ENCODE measurements at places on chromosomes 2 and 18.

DNA sequence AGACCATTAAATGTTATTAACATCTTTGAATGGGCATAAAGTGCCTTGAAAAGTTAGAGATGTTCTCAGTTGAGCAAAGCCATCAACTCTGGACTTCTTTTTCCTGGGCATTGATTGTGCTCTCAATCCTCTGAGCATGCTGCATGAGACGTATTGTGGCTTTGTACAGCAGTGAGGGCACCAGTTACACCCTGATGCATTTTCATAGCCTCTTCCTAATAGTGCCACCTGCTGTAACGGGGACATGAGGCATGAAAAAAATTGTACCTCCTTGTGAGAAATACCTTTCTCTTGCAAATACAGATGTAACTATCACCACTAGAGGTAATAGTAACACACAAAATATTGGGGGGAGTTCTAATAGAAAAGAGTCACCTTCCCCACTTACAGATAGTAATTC is 697.5 kb downstream of the TMEM182 start:
- DNase-seq = no peak

DNA sequence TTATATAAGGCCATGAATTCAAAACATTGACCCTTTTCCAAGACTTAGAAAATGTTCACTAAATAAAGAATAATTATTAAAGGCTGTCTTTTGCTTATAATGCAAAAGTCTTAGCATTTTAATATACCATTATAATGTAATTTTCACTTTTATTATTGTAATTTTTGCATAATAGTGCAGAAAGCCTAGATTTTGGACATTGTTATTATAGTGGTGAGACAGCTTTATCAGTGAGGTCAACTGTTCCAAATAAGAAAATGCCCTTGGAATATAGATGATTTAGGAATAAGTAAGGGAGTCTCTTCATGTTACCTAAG is 56.6 kb downstream of the ATIC start:
- no peak for DNase-seq

- DNase-seq = no peak
These were observed 248.7 kb downstream of the TFCP2L1 start for GRCh38 chr2:121036226-121036692.

GRCh38 chr2:199596549-199596948 is 138.8 kb upstream of the SATB2 start:
- no peak for DNase-seq

Measured in stimulated activated CD4-positive, alpha-beta T cell treated with anti-CD3 and anti-CD28 coated beads, Interleukin-15, amount 100 ng/mL, for 1 hour (primary cell).